SK-MEL-5 (cell line): ENCODE measurements at places on chromosomes 7 and 10.

GRCh38 chr7:149872419-149873073 is 1.2 kb upstream of the ATP6V0E2 start:
- DNase-seq, result peak; percentile 68

DNA sequence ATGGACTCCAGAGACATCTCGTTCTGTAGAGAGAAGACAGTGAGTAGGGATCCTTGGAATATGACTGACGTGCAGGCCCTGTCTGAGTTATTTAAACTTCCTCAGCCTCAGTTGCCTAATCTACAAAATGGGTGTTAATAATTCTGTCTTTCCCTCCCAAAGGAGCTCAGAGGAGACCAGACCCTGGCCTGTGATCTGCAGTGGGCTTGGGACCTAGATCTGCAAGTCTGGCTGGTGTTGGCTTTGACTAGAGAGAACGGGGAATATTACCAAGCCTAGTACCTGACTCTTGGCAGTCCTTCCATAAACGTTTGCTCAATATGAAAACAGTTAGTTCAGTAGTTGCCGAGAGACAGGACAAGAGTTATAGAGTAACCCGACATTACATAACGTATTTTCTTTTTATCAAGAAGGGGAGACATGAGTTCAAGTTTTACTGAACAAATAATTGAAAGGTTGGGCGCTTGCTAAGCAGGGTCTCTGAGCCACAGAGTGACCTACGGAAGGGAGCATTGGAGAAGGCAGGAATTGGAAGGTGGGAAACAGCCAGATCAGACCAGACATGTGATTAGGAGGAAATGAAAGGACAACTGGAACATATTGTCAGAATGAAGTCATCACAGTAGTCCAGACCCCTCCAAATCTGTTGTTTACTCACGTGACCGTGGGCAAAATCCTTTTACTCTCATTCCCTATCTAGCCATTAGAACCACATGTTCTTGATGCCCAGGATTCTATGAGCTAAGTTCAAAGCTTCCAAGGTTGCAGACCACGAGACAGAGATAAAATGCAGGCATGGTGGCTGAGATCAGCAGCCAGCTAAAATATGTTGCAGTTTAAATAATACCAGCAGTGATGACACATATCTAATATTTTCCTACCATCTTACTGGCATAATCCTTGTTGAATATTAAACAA is 10.9 kb upstream of the CYP3A4 start:
- DNase-seq, result no peak

DNA sequence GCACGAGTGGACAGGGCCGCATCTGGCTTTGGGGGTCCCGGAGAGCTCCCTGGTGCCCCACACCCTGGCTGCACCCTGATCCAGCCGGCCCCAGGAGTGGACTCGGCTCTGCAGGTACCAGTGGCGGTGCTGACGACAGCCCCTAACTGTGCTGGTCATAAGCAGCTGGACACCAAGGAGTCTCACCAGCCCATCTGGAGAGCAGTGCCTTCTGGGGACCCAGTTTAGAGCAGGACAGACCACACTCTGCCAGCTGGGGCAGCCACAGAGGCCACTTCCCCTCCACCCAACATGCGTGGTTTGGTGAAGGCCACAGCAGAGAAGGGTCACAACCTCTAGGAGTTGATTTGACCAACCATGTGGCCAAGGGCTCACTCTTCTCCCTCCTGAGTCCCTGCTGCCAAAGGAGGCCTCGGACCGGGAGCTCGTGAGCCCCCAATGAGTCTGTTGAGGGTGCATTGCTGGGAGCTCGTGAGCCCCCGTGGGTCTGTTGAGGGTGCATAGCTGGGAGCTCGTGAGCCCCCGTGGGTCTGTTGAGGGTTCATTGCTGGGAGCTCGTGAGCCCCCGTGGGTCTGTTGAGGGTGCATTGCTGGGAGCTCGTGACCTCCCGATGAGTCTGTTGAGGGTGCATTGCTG is 16.0 kb upstream of the INPP5A start:
- DNase-seq, result no peak

GRCh38 chr10:11158080-11158479 is 140.4 kb downstream of the CELF2 start:
- no peak for DNase-seq

DNA sequence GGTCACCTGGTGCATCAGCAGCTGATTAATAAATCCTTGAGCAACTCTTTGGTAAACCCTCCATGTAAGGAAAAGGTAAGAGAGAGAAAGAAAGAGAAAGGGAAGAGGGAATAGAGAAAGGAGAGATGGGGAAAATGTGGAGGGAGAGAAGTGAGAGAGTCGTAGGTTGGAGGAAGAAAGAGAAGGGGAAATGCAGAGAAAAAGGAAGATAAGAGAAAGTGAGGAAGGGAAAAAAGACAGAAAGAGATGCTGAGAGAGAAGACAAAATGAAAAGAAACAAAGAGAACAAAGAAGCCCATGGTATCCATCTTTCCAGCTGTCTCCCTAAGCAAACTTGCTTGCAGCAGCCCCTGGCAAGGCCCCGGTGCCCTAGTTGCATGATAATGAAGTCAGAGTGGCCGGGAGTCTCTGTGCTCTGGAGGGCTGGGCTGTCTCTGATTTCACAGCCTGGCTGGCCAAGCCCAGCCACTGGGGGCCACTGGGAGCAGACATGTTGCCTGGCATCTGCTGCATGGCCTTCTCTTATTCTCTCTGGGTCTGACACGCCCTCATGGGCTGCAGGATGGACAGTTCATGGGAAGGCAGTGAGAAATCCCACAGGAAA is 48.4 kb downstream of the PRR15 start:
- no peak for DNase-seq
